ENCODE measurements at places on chromosomes 3 and 15.

- DNase-seq, result no peak
Measured at GRCh38 chr3:142209655-142210054, 15.7 kb downstream of the GK5 start.

GRCh38 chr3:126538316-126538715 is 14.4 kb downstream of the CHST13 start:
- no peak for DNase-seq

DNA sequence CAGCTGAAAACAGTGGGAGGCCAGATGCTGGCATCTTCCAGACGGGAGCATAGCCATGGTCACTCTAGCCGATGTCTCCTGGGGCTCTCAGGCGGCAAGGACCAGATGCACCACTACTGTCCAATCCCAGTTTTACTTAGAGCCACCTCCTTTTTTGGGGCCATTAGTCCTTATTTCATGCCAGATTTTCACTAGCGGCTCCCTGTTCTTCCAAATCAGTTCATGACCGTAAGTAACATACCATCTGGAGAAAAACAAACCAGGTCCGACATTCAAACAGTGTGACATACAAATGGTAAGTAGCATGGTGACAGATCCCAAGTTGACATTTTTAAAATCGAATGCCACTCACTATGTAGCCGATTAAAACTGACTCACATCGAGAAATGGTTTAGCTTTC is 4.1 kb upstream of the MAP6D1 start:
- DNase-seq, result no peak

- no peak for DNase-seq
Measured at GRCh38 chr15:70762469-70763119, 764 bp downstream of the UACA start.

DNA sequence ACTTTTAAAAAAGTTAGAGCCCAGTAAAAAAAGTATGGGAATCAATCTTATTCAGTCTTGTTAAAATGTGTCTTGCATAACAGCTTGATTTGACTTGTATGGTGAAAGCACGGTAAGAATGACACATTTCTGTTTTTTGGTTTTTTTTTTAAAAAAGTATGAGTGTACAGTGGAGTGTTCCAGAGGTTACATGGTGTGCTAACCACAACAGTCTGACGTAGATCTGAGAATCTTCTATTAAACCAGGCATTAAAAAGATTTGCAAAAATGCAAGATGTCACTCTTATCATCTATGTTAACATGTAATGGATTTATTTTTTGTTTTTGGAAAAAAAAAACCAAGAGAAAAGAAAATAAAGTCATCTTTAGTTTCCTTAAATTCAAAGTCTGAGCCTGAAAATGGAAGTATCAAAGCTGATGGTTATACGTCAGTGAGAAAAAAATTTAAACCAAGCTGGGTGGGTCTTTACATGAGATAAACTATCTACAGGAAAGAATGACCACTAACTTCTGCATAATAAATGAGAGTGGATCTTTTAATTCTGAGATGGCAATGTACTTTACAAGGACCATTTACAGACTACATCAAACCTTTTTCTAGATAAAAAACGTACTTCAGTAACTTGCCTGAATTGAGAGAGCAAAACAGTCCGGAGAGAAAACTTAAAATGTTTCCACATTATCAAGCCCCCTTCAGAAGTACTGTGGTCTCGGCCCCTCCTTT is 1.6 kb downstream of the GABPB1 start:
- DNase-seq, result no peak

DNA sequence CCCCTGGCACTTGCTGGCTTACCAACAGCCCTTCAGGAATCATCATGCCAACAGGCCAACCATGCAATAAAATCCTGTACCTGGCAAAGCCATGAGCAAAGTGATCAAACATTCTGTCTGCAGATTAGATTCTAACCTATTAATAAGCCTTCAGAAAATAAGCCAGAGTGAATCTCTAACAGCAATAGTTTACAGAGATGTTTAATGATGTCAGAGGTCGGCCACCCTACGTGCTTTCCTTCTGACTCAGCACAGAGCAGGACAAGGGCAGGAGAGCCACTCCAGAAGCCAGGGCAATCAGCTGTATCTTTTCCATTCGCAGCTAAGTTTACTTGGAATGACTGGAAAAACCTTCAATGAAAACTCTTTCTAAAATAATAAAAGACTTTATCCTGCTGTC is 13.1 kb downstream of the COL8A1 start:
- no peak for DNase-seq
